Cerebellar nuclear complex (tissue), 1 donor: ENCODE measurements at places on chromosomes 5 and 9.

DNA sequence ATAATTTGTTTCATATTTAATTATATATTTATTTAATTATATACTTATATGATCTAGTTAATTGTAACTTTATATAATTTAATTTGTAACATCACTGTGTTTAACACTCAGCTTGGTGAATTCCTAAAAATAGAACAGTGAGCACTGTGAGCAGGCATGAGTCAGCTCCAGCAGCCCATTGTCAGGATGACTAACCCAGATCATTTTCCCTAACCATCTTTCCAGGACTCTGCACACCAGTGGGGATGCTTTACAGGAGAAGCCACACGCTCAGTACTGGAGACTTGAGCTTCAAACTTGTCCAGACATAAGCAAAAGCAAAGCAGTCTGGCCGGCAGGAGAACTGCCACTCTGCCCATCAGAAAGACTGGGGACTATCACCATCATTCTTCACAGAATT is 446.2 kb upstream of the TRPC7 start:
- no peak for DNase-seq

GRCh38 chr9:21399956-21400355 is 9.0 kb upstream of the IFNA8 start:
- DNase-seq = no peak

- DNase-seq = no peak
Observed at GRCh38 chr5:179608131-179608581, 15.3 kb downstream of the HNRNPH1 start.

GRCh38 chr5:816176-816575 is 31.6 kb upstream of the ZDHHC11B start:
- DNase-seq = no peak

GRCh38 chr9:21609506-21609905 is 127.4 kb upstream of the IFNE start:
- DNase-seq = no peak

DNA sequence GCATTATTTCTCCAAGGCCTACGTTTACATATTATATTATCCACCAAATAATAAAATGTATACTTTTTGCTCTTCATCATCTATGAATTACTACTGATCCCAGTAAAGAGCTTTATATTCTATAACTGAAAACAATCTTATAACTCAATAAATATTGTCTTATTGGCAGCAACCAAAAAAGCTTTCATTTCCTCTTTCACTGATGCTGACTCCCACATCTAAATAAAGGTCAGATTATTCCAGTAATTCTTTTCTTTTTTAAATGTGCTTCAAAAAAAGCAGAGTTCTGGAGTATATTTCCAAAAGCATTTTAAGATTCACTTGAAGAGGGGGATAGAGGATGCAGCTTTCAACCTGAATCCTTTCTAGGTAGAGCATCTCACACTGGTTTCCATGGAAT is 75.3 kb upstream of the NR4A3 start:
- no peak for DNase-seq

GRCh38 chr9:18478501-18479361 is 4.8 kb downstream of the ADAMTSL1 start:
- DNase-seq = no peak
